ENCODE measurements at places on chromosomes 11 and 22.
A peak's percentile ranks its signal among the peaks of the same experiment; 100 is the strongest.

DNA sequence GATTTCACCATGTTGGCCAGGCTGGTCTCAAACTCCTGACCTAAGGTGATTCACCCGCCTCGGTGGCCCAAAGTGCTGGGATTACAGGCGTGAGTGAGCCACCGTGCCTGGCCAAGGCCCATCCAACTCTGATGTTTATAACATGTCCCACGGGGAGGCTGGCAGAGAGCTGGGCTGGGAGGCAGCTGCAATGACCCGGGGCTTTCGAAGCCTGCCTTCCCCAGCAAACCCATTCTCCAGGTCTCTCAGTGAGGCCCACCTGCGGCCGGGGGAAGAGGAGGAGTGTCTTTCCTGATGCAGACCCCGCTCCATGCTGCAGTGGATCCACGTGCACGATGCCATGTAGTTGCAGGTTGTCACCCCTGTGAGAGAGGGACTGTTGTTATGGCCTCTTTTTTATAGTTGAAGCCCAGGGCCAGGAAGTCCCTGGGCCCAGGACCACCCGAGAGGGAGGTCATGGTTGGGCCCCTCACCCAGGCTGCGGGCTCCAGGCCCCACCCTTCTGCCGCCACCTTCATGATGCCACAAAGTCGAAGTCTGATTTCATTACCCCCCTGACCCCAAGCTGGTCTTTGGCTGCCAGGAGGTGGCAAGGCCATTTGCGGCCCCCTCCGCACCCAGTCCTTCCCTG is 38.3 kb downstream of the KCNJ4 start:
- no peak for DNase-seq

- peak; percentile 51 for DNase-seq
Observed at GRCh38 chr11:3920148-3920852, 64.8 kb downstream of the STIM1 start.

DNA sequence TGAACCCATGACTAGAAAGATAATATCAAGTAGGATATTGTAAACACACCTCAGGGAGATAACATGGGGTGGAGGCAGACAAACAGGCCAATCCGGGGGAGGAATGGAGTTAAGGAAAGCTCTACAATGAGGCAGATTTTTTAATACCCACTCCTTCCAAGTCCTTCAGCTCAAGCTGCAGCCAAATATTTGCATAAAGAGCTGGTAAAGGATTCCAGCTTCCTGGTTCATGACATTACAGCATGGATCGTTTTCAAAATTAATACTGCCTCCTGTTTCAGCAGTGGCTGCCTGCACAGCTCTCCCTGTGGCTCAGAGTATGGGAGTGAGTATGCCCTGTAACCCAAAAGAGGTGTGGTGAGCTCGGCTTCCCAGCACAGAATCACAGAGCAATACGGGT is 5.1 kb downstream of the POU2AF3 start:
- no peak for DNase-seq

DNA sequence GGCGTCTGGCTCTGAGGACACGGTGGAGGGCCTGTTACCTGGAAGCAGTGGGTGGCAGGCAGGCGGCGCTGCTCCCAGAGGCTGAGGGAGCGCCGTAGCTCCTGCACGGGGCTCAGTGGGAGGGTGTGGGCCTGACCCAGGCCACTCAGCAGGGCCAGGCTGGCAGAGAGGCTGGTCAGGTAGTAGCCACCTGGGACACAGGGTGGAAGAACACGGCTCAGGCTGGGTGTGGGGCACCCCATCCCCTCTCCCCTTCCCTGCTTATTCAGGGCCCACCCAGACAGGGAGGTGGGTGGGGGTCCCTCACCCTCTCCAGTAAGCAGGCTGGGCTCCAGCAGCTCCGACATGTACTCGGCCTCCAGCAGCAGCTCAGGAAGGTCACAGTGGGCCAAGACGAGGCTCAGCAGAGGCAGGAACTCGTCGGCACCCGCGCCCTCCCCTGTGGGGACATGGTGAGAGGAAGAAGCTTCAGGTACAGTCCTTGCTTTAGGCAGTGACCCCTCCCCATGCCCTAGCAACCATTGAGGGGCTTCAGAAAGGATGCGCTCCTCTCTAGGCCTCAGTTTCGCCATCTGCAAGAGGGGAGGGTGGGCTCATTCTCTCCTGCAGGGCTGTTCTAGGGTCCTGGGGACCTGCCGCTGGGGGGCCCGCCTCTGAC is 2.9 kb downstream of the RIN1 start:
- no peak for DNase-seq

GRCh38 chr11:62260261-62260953 is 9.6 kb upstream of the SCGB2A2 start:
- DNase-seq, result no peak

DNA sequence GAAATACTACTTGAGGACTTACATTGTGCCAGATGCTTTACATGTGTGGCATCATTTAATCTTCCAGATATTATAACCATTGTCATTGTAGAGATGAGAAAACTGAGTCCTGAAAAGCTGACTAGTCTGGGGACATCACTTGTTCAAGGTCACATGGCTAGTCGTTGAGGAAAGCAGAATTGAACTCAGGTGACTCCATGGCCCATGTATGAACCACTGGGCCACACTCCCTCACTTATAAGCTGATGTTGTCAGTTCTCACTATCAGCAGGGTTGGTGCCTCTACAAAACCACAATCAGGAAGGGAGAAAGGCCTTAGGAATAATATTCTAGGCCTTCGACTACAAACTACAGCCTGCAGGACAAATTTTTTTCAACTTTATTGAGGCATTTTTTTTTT is 26.1 kb upstream of the ADA2 start:
- DNase-seq, result no peak

DNA sequence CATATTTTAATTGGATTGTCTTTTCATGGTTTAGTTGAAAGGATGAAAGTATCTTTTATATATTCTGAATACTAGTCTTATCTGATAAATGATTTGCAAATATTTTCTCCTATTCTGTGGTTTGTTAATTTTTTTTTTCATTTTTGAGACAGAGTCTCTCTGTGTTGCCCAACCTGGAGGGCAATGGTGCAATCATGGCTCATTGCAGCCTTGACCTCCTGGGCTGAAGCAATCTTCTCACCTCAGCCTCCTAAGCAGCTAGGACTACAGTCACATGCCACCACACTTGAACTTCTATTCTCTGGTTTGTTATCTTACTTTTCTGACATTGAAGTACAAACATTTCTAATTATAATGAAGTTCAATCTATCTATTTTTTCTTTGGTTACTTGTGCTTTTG is 30.0 kb upstream of the FAR1 start:
- DNase-seq, result no peak

DNA sequence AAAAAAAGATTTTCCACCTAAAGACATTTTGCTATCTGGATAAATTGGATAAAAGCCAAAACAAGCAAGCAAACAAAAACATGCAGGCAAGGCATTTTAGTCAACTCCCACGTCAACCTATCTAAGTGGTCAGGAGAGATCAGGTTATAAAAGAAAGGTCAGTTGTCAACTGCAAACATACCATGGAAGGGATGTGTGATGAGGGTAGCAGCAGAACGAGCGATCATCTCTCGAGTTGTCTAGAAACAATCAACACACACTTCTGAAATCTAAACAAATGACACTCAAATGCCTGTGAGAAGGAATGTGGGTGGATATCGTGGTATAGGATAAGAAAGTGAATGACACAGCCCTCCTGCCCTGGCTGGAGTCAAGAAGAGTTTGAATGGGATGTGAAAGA is 10.9 kb downstream of the MTCH2 start:
- DNase-seq, result no peak

GRCh38 chr11:8066911-8067455 is 14.0 kb upstream of the TUB start:
- DNase-seq, result no peak

- no peak for DNase-seq
Observed at GRCh38 chr11:66498506-66498905, 11.9 kb upstream of the BBS1 start.

- no peak for DNase-seq
Observed at GRCh38 chr11:130499828-130500227, 51.4 kb downstream of the ADAMTS15 start.

GRCh38 chr11:45152740-45153595 is 6.5 kb downstream of the PRDM11 start:
- no peak for DNase-seq

DNA sequence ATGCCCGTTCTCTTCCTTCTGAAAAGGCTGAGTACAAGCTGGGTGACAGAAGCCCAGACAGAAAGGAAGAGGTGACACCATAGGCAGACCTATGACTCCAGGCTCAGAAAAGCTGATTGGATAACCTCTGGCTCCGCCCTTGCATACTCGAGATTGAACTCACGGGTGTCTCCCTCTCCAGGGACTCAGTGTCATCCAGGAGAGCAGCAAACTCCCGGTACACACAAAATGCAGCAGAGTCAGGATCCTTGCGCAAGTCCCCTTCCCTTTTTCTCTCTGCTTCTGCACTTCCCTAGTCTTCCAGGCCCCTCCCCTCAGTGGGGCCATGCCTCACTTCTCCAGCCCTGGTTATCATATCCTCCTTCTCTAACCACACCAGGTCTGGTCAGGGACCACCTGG is 9.8 kb downstream of the SCN4B start:
- DNase-seq, result no peak

DNA sequence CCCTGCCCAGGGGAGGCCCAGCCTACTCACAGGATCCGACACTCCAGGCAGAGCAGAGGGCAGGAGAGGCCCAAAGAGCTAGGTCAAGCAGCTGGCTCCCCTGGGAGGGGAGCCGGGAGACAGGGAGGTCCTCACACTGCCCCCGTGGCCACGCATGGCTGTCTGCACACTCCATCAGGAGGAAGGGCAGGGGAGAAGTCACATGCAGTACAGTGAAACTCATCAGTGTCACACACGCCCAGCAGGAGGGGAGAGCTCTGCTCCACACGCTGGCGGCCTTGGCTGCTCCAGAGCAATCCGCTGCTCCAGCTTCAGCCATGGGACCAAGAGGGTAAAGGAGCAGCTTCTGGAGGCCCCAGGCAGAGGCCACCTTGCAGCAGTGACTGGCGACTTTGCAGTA is 14.3 kb downstream of the TCIRG1 start:
- no peak for DNase-seq

GRCh38 chr11:122676638-122677037 is 21.1 kb downstream of the UBASH3B start:
- no peak for DNase-seq

DNA sequence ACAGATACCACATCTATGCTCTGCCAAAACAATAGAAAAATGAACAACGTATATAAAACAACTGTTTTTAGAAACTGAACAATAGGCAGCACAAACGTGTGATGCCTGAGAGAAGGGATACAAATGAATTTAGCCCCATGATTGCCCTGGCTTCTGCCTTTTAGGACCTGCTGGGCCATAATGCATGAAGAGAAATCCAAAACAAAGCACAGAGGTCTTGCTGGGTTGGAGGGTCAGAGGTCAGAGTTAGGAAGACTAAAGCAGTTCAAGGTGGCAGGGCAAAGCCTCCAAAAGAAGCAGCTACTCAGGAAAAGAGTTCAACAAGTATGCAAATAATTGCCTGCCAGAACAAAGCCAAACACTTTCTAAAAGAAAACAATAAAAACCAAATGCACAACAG is 138.5 kb downstream of the TTC28 start:
- no peak for DNase-seq

GRCh38 chr11:134079317-134079716 is 10.4 kb downstream of the JAM3 start:
- DNase-seq, result no peak

DNA sequence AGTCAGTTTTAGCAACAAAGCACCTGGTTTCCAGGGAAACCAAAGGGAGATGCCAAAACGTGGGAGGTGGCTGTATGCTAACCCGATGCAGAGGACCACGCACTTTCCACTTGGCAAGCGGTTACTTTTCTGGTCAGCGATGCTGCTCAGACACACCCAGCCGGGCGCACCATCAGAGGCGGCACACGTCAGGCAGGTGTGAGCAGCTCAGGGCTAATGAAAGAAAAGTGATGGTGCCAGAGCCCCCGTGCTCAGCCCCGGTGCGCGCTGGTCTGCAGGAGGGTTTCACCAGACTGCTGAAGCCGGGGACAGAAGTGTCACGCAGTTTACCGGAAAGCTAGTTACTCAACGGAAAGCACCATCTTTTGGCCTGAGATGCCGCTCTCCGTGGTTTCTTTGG is 5.7 kb downstream of the LTO1 start:
- no peak for DNase-seq

DNA sequence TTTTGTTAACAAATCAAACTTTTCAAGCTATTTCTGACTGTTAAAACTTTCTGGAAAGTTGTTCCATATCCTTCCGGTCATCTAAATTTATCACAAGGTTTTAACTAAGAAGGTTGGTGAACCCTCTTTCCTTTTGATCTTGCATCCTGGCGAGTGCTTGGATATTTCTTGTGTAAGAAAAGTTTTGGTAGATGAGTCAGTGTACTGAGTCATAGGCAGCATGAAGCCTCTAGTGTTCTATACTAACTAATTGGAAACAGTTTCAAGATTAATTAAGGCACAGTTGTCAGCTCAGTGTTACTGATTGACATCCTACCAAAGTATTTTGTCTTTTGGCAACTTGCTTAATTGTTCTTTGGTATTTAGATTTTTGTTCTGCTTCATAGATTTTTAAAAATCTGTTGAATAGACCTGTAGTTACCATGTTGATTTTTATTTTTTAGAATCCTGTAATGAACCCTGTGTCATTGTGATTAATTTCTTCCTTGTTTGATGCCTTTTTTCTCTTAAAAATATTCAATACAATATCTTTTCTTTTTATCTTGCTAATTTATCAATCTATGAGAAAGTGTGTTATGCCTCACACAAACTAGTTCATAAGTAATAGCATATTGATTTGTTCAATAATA is 38.0 kb downstream of the METTL15 start:
- DNase-seq, result no peak

DNA sequence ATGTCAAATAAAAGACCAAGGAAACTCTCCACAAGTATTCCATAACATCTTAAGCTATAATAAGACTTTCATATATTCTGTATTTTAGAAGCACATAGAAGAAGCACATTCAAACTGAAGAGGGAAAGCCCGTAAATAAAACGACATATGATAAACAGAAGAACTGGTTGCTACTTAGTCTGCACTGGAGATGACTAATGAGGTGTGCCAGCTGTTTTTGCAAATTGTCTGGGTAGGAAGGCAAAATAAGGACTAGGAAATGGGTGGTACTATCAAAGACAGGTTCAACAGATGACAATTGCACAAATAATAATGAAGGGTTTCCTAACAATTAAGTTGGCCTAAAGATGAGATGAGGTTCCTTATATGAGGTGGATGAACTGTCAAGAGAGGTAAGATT is 593.2 kb upstream of the CCDC179 start:
- no peak for DNase-seq

DNA sequence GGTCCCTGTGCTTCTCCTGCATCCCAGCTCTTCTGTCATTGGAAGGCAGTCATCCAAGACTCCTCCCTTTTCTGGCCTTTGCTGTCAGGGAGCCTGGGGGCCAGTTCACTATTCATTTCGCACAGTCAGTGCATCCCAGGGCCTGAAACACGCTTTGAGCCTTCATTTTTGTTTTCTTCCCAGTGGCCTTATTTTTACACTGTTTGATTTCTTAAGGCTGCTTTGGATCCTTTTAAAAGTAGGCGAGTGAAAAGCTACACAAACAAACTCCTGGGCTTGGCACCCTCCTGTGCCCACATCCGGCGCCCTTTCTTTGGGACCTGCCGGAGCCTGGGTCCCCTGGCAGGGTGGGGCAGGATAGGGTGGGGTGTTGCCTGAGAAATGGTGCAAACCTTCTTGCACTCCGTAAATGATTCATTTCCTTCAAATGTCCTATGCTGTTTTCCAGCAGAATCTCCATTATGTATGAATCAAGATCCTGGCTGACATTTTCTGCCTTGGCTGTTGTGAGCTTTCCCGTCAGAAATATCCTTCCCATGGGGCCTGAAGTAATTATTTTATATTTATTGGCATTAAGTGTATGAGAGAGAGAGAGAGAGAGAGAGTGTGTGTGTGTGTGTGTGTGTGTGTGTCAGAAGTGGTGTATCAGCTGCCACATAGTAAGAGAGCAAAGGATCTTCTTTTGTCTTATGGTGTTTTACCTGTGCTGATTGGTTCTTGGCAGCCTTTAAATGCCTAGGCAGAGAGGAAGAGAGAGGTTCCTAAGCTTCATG is 45.6 kb downstream of the BCR start:
- no peak for DNase-seq

Measured in activated CD8-positive, alpha-beta memory T cell treated with anti-CD3 and anti-CD28 coated beads for 1 hour (primary cell).